K562 (cell line): ENCODE measurements at places on chromosomes 1 and 21.
A peak's percentile ranks its signal among the peaks of the same experiment; 100 is the strongest.

DNA sequence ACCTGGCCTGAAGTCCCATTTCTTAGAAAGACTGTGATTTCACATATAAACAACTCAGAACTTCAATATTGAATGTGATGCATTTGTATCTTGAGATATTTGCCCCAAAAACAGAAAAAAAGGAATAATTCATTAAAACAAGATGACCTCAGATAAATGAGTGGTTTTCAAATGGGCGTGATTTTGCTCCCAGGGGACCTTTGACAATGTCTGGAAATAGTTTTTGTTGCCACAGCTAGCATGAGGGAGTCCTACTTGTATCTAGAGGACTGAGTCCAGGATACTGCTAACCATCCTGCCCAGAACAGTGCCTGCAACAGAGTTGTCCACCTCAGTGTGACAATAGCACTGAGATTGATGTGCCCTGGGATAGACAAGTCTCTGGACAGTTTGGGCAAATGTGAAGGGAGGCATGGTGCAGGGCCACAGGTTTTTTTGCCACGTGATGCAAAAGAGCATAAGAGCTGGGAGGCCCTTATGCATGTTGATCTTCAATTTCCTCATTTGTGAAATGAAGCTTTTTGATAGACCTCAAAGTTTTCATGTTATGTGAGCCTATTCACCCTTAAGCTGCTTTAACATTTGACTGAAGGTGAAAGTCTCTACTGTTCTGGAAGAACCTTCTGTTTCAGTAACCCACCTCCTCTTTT is 46.2 kb downstream of the MAP3K7CL start:
- H3K4me3 ChIP-seq: no peak overlapping the region
- DNase-seq: no peak
- peaks cover 12% of the 10 kb centered on the region for H3K27me3 ChIP-seq
- H3K27ac ChIP-seq: no peak overlapping the region
- H3K4me1 ChIP-seq: no peaks in the 10 kb centered on the region

DNA sequence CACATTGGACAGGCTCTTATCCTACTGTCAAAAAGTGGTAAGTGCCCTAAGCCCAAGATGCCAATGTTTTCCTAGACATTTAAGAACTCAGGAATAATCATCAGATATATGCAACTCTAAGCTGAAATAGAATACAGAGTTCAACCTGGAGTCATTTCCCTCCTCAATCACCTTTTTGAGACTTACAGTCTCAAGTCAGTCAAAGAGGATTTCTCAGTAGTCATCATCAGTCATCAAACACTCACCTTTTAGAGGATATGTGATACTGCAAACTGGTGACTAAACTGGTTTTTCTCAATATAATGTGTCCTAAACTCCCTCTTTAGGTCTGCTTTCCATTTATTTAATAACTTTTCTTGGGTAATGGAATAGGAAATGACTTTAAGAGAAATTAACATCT is 145.3 kb upstream of the ADAMTS5 start:
- H3K27ac ChIP-seq: no peak overlapping the region
- H3K27me3 ChIP-seq: no peaks in the 10 kb centered on the region
- no peaks in the 10 kb centered on the region for H3K4me1 ChIP-seq
- H3K4me3 ChIP-seq: no peak overlapping the region

DNA sequence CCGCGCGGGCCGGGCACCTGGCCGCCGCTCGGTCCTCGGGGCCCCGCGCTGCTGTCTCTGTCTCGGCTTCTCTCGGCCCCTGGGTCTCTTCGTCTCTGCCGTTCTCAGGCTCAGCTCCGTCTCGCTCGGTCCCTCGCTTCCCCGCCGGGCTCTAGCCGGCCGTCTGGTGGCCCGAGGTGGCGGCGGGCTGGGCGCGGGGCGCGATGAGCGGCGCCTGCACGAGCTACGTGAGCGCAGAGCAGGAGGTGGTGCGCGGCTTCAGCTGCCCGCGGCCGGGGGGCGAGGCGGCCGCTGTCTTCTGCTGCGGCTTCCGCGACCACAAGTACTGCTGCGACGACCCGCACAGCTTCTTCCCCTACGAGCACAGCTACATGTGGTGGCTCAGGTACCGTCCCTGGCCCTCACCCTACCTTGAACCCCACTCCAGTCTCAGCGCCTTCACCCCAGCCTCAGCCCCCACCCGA is 355 bp downstream of the SHISAL2A start:
- no peak overlapping the region for H3K27ac ChIP-seq
- no peak overlapping the region for H3K4me3 ChIP-seq
- peaks cover 19% of the 10 kb centered on the region; the same call in 2 of the 3 replicates for H3K4me1 ChIP-seq
- no peaks in the 10 kb centered on the region for H3K36me3 ChIP-seq
- no peak for DNase-seq

- peaks cover 4% of the 10 kb centered on the region for H3K4me1 ChIP-seq
- H3K36me3 ChIP-seq: no peaks in the 10 kb centered on the region
- no peak overlapping the region for H3K27ac ChIP-seq
- no peak overlapping the region for H3K4me3 ChIP-seq
These were observed 5.1 kb downstream of the FHAD1 start for GRCh38 chr1:15251857-15252835.

DNA sequence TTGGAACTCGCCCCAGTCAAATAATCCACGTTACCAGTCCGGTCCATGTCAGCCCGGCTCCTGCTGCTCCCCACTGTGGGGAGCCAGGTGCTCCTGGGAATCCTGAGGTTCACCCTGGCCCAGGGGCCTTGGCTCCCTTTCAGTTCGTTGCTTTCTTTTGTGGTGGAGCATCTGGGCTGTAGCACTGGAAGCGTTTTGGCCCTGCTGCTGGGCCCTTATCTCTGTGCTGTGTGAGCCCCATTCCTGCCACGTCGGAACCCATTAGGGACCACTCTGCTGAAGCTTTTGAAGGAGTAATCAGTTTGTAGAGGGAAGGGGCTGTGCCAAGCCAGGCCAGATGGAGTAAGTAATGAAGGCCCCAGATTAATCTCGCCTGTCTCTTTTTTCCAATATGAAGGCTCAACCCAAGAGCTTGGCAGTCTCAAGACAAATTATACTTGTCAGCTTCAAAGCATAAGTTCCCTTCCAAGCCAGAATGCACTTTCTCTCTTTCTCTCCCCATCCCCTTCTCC is 82.3 kb downstream of the PGM1 start:
- DNase-seq: no peak
- H3K36me3 ChIP-seq: no peaks in the 10 kb centered on the region
- H3K27me3 ChIP-seq: peaks cover 12% of the 10 kb centered on the region
- H3K4me1 ChIP-seq: no peaks in the 10 kb centered on the region
- no peak overlapping the region for H3K4me3 ChIP-seq

- no peak overlapping the region for H3K4me3 ChIP-seq
- no peak overlapping the region for H3K27ac ChIP-seq
- peak; percentile 66 for DNase-seq
- peaks cover 26% of the 10 kb centered on the region for H3K4me1 ChIP-seq
- H3K36me3 ChIP-seq: no peaks in the 10 kb centered on the region
These were observed 1.5 kb downstream of the KNCN start for GRCh38 chr1:46549697-46550681.

- no peaks in the 10 kb centered on the region for H3K27me3 ChIP-seq
- DNase-seq: no peak
- no peak overlapping the region for H3K4me3 ChIP-seq
These were observed 237.5 kb upstream of the POGK start for GRCh38 chr1:166601650-166602278.

DNA sequence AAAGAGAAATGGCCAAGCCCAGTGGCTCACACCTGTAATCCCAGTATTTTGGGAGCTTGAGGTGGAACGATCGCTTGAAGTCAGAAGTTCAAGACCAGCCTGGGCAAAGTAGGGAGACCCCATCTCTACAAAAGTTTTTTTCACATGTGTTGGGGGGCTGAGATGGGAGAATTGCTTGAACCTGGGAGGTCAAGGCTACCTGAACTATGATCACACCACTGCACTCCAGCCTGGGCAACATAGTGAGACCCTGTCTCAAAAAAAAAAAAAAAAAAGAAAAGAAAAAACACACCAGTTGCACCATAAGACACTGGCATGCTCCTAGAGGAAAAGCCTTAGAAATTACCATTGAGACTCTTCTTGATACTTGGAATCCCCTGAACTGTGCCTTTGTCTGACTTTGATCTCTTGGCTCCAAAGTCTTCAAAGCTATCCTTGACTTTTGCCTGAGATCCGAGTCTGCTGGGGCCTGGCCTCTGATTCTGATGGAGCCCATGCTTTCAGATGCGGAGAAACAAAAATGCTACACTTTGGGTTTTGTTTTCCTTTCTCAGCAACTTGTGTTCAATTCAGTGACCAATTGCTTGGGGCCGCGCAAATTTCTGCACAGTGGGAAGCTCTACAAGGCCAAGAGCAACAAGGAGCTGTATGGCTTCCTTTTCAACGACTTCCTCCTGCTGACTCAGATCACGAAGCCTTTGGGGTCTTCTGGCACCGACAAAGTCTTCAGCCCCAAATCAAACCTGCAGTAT is 33.7 kb downstream of the ATP5PO start:
- H3K36me3 ChIP-seq: no peaks in the 10 kb centered on the region
- H3K27me3 ChIP-seq: peaks cover 89% of the 10 kb centered on the region
- DNase-seq: no peak

DNA sequence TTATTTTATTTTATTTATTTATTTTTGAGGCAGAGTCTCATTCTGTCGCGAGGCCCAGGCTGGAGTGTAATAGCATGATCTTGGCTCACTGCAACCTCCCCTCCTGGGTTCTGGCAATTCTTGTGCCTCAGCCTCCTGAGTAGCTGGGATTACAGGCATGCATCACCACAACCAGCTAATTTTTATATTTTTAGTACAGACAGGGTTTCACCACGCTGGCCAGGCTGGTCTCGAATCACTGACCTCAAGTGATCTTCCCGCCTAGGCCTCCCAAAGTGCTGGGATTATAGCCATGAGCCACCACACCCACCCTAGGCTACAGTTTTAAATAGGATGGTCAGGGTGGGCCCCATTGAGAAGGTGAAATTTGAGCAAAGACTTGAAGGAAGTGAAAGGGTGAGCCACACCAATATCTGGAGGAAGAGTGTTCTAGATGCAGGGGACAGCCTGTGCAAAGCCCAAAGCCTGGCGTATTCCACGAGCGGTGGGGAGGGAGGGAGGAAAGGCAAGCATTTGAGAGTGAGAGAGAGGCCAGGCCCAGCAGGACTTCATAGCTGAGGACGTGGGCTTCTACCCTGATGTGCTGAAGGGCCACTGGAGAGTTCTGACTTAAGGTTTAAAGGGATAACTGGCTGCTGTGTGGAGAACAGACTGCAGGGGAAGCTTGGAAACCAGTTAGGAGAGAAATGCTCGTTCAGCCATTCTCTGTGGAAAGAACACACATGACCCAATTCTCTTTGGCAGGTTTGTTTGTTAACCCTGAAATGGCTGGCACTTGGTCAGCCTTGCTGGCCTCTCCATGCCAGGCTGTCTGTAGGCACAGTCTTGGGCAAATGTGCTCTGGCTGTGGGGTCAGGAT is 62.6 kb upstream of the FAM20B start:
- H3K27ac ChIP-seq: no peak overlapping the region
- H3K4me3 ChIP-seq: no peak overlapping the region
- H3K36me3 ChIP-seq: no peaks in the 10 kb centered on the region
- DNase-seq: no peak
- H3K27me3 ChIP-seq: peaks cover 27% of the 10 kb centered on the region
- H3K4me1 ChIP-seq: peaks cover 3% of the 10 kb centered on the region

GRCh38 chr1:182405578-182405977 is 5.1 kb upstream of the TEDDM1 start:
- H3K36me3 ChIP-seq: no peaks in the 10 kb centered on the region
- H3K4me3 ChIP-seq: no peak overlapping the region
- H3K4me1 ChIP-seq: no peaks in the 10 kb centered on the region
- H3K27me3 ChIP-seq: no peaks in the 10 kb centered on the region; the same call in 1 of the 2 replicates
- DNase-seq: no peak
- H3K27ac ChIP-seq: no peak overlapping the region

DNA sequence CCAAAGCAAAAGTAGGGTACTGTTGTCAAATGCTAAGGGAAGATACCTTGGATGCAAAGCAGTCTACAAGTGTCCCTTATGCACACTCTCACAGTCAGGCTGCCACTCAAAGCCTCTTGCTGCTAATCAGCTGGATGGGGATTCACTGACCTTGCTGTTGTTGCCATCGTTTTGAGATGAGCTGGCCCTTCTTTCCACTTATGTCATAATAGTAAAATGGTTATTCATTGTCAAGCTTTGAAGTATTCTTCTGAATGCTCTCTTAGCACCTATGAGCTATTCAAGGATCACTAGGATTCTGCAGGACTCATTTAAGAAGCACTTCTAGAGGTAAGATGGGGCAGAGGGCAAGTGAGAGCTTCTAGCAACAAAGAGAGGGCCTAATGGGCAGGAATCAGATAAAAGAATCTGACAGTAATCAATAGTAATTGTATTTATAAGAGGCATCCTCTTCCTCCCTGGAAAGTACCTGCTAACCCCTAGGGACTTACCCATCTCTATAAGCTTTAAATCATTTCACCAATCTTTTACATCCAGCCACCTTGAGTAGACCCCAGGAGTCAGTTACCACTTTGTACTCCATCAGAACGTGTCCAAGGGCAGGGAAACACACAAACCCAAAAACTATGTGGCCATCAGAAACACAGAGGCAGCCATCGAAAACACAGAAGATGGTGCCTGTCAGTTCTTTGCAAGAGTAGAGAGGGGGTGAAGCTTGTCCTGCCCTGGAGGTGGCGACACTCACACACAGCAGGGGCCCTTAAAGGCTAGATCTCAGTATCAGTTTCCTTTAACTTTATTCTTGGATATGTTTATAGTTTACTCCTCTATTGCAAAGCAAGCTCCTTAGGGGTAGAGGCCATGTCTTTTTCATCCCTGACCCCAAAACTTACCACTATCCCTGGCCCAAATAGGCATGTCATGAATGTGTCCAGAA is 103.7 kb upstream of the NFIA start:
- DNase-seq: peak; percentile 63
- H3K4me1 ChIP-seq: peaks cover 5% of the 10 kb centered on the region; the same call in 1 of the 2 replicates
- no peaks in the 10 kb centered on the region for H3K36me3 ChIP-seq
- no peaks in the 10 kb centered on the region for H3K27me3 ChIP-seq
- no peak overlapping the region for H3K27ac ChIP-seq
- no peak overlapping the region for H3K4me3 ChIP-seq

DNA sequence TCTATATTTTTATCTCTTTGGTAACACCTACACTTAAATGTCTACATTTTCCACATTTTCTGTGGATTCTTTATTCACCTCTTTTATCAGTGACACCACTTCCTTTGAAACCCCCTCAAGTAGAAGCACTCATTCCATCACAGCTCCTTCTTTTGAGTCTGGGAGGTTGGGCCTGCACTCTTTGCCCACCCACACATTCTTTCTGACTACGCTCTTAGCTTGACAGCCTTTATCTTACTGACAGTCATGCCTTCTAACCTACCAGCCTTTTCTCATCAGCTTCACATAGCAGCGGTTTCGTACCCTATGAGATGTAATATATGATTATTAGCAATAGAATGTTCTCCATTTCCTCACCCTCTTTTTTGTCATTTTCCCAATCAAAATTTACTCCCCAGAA is 151.9 kb downstream of the TNFSF18 start:
- no peaks in the 10 kb centered on the region for H3K36me3 ChIP-seq
- no peak overlapping the region for H3K4me3 ChIP-seq
- no peak for DNase-seq
